ENCODE measurements at places on chromosomes 7 and 10. TPM values are rescaled to one million over a fixed set of nuclear protein-coding genes. Genes with fewer than 3 reads are reported as not detected.

RPEL1 gene
- not detected for total RNA-seq

TUBB8 gene
- not detected for total RNA-seq

CAMK2B gene
- 1.2 TPM for total RNA-seq

LUC7L2 gene
- total RNA-seq = 67.4 TPM

ITPRID1 gene
- total RNA-seq = not detected

- no peak overlapping the region for H3K4me3 ChIP-seq
- peak; percentile 39 for DNase-seq
- no peaks in the 10 kb centered on the region for H3K36me3 ChIP-seq
- H3K27ac ChIP-seq = no peak overlapping the region
- peaks cover 26% of the 10 kb centered on the region for H3K4me1 ChIP-seq
- H3K27me3 ChIP-seq = no peaks in the 10 kb centered on the region
Observed at GRCh38 chr7:46744957-46745706, 824.1 kb upstream of the IGFBP3 start.

- H3K4me3 ChIP-seq = no peak overlapping the region
- H3K36me3 ChIP-seq = no peaks in the 10 kb centered on the region
- H3K27me3 ChIP-seq = peaks cover 39% of the 10 kb centered on the region
- no peak overlapping the region for H3K27ac ChIP-seq
Observed at GRCh38 chr7:155357573-155358041, 59.9 kb downstream of the INSIG1 start.

- H3K27me3 ChIP-seq = no peaks in the 10 kb centered on the region
- H3K4me1 ChIP-seq = peaks cover 28% of the 10 kb centered on the region
- H3K36me3 ChIP-seq = 0 out of 2 replicates have a peak, but pooled peaks cover 9% of the 10 kb centered on the region
- DNase-seq = peak; percentile 46
- peak overlapping the region; percentile 61 for H3K27ac ChIP-seq
Observed at GRCh38 chr7:124758327-124758726, 7.3 kb downstream of the GPR37 start.

DNA sequence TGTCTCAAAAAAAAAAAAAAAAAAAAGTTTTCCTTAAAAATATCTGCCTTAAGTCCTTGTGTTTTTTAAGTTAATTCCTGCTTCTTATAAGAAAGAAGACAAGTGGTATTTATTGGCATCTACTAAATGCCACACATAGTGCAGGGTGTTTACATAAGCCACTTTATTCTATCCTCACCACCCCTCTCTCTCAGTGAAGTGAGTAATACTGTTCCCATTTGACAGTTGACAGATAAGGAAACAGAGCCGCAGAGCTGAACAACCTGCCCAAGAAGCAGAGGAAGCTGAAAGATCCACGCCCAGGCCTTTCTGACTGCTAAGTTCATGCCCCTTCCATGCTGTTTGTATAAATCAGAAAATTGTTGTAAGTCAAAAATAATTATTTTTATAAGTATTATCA, 54.1 kb downstream of the ABLIM1 start:
- no peaks in the 10 kb centered on the region for H3K27me3 ChIP-seq
- H3K4me1 ChIP-seq = no peaks in the 10 kb centered on the region
- no peak overlapping the region for H3K4me3 ChIP-seq

DNA sequence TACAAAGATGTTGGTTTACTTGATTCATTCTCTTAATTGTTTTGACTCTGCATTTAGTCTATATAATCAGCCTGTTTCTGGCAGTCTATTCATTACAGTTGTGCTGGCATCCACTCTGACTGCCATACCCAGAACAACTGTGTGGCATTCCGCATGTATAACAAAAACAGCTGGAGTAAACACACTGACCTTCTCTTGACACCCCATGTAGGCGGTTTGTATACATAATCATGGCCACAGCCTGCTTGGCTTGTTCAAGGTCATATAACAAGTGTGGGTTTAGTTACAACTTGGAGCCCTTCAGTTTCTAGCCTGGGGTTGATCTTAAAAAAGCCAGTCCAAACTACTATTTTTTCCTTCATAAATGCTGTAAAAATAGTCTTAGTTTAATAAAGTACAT, 70.9 kb downstream of the MBL2 start:
- no peak overlapping the region for H3K4me3 ChIP-seq
- no peak for DNase-seq
- peaks cover 32% of the 10 kb centered on the region for H3K4me1 ChIP-seq
- no peak overlapping the region for H3K27ac ChIP-seq
- no peaks in the 10 kb centered on the region for H3K36me3 ChIP-seq

DNA sequence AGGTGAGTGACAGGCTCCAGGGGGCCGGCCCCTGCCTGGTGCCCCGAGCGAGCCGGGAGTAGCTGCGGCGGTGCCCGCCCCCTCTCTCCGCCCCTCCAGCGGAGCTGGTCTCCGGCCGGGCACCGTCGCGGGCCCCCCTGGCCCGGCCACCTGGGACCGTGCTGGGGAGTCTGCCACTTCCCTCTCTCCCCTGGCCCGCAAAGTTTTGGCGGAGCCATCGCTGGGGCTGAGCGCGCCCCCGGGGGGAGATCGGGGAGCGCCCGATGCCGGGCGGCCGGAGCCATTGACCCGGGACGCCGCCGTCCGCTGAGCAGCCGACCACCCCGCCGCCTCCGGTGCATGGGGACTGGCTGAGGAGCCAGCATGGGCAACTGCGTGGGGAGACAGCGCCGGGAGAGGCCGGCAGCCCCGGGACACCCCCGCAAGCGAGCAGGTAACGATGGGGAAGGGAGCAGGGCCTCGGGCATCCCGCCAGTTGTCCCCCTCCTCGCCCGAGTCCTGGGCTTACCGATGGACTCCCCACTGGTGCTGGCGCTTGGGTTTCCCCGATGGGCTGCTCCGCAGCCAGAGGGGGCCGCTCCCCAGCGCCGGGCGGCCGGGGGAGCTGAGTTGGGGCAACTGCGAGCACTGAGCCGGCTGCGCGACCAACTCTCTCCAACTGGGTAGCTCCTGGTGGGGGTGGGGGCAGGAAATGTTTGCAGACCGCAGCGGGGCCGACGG, at the start of gene UBTD1:
Gene UBTD1 (plus strand): TSS at position 84 of the 720 bp plus-strand sequence. CDS start 280 bp downstream, at position 364.
- H3K4me3 ChIP-seq = peak within 1 kb of the TSS; percentile 96
- H3K4me1 ChIP-seq = peaks cover 19% of the 10 kb centered on the region
- peak within 1 kb of the TSS; percentile 85 for H3K27ac ChIP-seq
- no peaks in the 10 kb centered on the region for H3K27me3 ChIP-seq

- no peaks in the 10 kb centered on the region for H3K36me3 ChIP-seq
- H3K4me3 ChIP-seq = no peak overlapping the region
- H3K27me3 ChIP-seq = no peaks in the 10 kb centered on the region
- no peak overlapping the region for H3K27ac ChIP-seq
Observed at GRCh38 chr7:119571666-119572065, 701.3 kb upstream of the KCND2 start.

- H3K27me3 ChIP-seq = no peaks in the 10 kb centered on the region
- H3K27ac ChIP-seq = no peak overlapping the region
- H3K36me3 ChIP-seq = peaks cover 52% of the 10 kb centered on the region
- H3K4me1 ChIP-seq = no peaks in the 10 kb centered on the region
- no peak overlapping the region for H3K4me3 ChIP-seq
Observed at GRCh38 chr7:48102530-48102929, 13.5 kb downstream of the UPP1 start.

DNA sequence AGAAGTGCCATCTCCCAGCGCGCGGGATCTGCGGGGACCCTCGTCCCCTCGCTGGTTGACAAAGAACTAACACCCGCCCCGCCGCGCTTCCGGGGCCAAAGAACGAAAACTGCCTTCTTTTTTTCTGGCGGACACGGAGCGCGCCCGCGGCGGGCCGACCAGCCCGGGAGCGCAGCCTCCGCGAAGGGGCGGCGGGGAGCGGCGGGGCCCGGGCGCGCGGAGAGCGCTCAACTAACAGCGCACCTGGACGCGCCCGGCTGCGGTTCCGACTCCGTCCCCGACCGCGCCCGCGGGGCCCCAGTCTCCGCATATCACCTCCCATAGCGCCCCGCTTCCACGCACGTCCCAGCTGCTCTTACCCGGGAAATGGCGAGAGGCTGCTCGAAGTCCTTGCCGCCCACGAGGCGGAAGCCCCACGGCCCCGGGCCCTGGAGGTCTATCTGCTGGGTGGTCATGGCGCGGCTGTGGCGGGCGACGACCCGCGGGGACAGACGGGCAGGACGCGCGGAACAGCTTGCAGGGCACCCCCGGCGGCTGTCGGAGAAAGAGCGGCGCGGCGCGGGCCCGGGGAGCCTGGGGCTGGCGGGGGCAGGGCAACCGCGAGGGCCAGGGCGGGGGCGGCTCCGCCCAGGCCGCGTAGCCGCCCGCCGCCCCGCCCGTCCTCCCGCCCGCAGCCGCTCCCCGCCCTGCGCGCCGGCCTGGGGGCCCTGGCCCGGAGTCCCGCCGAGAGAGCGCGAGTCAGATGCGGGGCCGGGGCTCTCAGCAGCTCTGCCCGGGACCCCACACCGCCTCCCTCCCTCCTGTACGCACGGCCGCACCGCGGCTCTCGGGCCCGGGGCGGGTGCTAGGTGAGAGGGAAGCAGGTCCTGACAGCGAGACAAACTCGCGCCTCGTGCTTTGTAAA, at the start of gene PDLIM1:
Gene PDLIM1 (minus strand): TSS at position 543 of the 904 bp plus-strand sequence. CDS start 88 bp downstream, at position 455.
- H3K27me3 ChIP-seq = no peaks in the 10 kb centered on the region
- DNase-seq = peak; percentile 68
- no peaks in the 10 kb centered on the region for H3K36me3 ChIP-seq
- peak within 1 kb of the TSS; percentile 47 for H3K27ac ChIP-seq

Data from PC-3 (cell line).